ENCODE measurements at places on chromosomes 11 and 22.
A peak's percentile ranks its signal among the peaks of the same experiment; 100 is the strongest.

DNA sequence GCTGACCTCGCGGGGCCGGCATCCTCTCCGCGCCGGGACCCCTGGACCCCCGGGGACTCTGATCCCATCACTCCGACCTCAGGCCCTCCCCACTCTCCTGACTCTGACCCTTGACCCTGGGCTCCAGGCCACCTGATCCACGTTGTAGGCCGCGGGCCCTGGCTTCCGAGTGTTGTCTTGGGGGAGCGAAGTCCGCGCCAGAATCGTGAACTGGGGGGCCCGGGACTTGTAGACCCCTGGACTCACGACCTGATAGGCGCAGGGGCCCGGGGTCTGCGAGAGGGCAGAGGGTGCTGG, 716 bp upstream of the TYMP start:
- DNase-seq = no peak

GRCh38 chr22:27679693-27680488, 121.7 kb downstream of the MN1 start:
- DNase-seq = no peak

DNA sequence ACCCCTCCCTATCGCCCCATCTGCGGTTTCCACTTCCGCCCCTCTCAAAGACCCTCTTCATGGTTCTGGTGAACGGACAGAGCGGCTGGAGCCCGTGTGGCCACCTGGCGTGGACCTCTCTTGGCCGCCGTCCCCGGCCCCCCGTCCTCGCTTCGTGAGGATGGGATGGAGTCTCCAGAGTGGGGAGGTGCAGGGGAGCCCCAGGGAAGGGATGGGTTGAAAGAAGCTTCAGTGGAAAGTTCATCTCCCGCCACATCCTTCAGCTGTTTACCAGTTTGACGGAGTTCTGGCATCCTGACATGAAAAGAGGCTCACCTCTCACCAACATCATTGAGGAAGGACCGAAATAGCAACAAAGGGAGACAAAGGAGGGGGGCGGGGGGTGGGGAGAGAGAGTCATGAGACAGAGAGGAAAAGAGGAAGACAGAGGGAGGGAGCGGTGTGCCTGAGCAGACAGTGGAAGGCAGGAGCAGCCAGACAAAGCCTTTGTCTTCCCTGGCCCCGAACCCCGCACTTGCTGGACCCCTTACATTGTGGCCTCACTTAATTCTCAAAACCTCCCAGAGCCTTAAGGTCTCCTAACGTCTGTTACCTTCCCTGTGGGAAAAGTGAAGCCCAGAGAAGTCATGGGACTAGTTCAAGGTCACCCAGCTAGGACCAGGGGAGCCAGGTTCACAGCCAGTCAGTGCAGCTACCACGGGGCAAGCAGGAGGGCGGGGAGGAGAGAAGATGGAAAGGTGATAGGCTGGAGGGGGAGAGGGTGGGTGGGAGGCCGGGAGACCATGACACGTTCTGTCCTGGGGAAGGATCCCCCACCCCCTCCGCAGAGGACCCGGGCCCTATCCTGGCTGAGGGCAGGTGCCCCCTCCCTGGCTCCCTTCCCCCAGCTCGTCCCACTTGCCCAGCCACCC, 54.9 kb downstream of the CD6 start:
- DNase-seq = no peak

GRCh38 chr11:119391275-119391674, 9.8 kb upstream of the USP2 start:
- no peak for DNase-seq

- DNase-seq = no peak
Observed at GRCh38 chr22:42243802-42244060, 26.7 kb downstream of the TCF20 start.

DNA sequence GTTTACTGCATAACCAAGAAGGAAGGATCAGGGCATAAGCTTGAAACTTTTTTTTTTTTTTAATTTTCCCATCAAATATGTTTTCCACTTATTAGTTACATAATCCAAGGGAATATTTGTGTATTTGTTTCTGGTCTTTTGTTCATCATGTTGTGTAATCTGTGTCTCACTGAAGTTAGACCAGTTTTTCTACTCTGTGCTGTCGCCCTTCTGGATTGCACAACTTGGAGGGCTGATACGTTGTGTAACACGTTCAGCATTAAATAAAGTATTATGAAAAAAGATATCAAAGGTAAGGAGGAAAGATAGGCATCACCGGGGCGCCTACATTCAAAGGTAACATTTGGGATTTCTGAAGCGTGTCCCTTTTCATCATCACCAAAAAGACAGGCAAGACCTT, 3.3 kb upstream of the E2F8 start:
- DNase-seq = peak; percentile 62

DNA sequence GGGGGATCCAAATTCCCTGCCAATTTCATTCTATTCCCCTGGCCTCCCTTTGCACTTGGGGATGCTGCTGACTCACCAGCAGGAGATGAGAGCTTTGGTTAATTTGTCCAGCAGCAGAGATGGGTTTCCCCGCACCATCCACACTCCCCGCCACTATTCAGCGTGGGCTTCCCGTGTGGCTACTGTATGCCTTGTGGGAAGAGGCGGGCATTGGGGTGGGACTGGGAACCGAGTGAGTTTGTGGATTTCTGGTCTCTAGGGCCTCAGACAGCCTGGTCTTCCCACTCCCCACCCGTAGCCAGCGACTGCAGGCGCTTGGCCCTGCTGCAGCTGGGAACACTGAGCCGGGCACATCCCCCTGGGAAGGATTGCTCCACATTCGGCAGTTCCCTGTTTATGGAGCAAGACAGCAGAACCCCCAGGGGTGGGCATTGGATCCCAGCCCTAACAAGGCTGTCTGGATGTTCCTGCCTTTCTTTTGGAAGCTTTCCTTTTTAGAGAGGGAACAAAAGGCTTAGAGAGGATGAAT, 23.4 kb downstream of the KIAA1671 start:
- DNase-seq = no peak

GRCh38 chr22:35258191-35258988, 1.1 kb downstream of the HMGXB4 start:
- DNase-seq = peak; percentile 26

- no peak for DNase-seq
Observed at GRCh38 chr22:46625113-46625842, 5.1 kb downstream of the GRAMD4 start.

DNA sequence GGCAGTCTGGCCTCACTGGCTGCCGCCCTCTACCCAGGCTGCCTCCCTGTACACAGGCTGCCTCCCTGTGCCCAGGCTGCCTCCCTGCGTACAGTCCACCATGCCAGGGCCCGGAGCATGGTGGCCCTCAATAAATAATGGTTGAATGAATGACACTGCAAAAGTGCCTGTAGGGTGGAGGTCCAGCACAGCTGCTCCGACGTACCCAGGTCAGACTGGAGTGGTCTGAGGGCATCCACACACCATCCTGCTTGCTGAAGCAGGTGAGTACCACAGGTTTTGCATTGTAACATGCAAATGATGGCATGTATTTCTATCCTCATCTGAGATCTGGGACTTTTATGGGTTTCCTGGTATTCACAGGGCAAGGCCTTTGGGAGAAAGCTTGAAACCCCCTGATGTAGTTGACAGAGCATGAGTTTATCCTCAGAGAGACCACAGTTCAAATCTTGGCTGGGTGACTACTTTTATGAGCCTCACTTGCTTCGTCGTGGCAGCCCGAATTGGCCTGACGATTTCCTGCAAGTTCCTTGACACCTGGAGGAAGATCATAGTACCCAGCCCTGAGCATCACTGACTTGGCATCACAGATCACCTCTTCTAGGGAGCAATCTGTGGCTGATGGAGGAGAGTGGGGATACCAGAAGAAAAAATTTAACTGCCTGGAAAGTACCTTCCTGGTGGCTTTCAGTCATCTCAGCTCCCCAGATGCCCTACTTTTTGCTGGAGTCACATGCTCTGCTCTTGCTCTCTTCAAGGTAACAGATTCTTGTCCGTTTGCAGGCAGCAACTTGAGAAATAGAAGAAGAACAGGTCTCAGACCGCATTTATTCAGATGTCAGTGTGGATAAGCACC, 16.0 kb upstream of the CYB5R3 start:
- no peak for DNase-seq

- no peak for DNase-seq
Observed at GRCh38 chr11:60852117-60852981, 3.4 kb downstream of the PTGDR2 start.

- DNase-seq = no peak
Observed at GRCh38 chr11:2317354-2318050, 15.7 kb downstream of the TSPAN32 start.

- no peak for DNase-seq
Observed at GRCh38 chr11:18849406-18849805, 57.8 kb upstream of the PTPN5 start.

GRCh38 chr11:120400564-120401364, 64.6 kb downstream of the ARHGEF12 start:
- DNase-seq = peak; percentile 99

DNA sequence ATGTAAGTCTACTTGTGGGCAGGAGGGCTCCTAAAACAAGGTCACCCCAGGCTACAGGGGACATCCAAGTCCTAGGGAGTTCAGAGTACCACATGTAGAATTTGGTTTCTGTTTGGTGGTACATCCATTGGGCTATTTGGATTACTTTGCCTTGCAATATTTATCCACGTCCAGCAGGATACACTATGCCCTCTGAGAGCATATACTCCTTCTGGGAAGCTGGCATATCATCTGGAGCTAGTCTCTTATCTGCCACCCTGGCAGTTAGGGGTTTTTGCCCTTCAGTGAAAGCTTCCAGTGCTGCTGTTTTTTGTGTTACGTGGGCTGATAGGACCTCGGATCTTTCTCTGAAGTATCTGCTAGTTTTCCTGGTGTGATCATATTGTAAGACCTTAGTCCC, 7.3 kb downstream of the LMO2 start:
- DNase-seq = no peak

GRCh38 chr22:23458663-23459541, 121.2 kb downstream of the IGLL1 start:
- DNase-seq = no peak

DNA sequence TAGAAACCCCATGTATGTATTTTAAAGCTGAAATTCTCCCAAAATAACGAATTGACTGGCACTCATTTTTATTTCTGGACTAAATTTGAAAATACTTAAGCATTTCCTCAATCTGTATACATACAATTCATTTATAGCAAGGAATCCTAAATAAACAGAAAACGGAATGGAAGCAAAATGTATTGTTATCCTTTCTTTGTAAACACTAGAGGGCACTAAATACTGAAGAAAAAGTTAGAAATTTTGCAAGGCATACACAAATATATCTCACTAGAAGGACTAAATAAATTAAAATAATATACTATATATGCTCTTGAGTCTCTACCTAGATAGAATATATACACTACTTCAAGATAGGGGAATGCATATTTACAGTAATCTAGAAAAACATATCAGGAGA, 23.1 kb upstream of the ANO5 start:
- peak; percentile 12 for DNase-seq

DNA sequence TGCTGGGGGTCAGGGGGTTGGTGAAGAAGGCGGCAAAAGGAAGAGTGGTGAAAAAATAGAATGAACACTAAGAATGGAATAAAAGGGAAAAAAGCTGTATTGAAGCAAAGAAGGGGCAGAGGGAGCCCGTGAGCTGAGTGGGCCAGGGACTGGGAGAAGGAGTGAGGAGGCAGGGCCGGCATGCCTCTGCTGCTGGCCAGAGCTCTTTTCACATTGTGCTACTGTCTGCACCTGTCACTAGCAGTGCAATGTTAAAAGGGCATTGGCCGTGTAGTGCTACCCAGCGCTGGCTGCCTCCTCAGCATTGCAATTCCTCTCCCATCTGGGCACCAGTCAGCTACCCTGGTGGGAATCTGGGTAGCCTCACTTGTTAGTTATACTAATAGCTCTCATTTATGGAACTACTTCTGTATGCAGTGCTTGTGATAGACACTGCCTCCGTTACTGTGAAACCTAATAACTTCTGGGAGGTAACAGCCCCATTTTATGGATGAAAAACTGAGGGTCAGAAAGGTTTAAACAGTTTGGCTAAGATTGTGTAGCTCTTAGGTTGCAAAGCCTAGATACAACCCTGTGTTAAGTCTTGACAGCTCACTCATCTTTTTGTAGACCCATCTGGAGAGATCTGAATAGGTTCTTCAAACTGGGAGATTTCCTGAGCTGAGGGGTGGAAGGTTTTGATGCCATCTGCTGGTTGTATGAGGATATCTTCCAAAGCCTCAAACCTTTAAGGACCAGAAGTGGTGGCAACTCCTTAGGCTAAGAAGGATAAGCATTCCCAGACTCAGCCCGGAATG, 8.5 kb downstream of the YPEL4 start:
- peak; percentile 76 for DNase-seq

DNA sequence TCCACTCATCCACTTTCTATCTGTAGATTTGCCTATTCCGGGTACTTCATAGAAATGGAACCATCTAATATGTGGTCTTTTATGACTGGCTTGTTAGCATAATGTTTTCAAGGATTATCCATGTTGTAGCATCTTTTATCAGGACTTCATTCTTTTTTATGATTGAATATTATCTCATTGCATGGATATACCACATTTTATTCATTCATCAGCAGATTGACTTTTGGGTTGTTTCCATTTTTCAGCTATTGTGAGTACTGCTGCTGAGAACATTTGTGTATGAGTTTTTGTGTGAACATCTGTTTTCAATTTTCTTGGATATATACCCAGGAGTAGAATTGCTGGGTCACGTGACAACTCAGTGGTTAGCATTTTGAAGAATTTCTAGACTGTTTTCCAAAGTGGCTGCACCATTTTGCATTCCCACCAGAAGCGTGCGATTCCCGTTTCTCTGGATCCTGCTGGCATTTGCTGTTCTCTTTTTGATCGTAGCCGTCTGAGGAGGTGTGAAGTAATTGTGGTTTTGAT, 8.9 kb downstream of the DERL3 start:
- DNase-seq = peak; percentile 84

All from iris pigment epithelial cell (primary cell).